ENCODE measurements at places on chromosomes 2 and 18.

- no peak for DNase-seq
Measured at GRCh38 chr2:80499095-80499494, 194.5 kb upstream of the LRRTM1 start.

DNA sequence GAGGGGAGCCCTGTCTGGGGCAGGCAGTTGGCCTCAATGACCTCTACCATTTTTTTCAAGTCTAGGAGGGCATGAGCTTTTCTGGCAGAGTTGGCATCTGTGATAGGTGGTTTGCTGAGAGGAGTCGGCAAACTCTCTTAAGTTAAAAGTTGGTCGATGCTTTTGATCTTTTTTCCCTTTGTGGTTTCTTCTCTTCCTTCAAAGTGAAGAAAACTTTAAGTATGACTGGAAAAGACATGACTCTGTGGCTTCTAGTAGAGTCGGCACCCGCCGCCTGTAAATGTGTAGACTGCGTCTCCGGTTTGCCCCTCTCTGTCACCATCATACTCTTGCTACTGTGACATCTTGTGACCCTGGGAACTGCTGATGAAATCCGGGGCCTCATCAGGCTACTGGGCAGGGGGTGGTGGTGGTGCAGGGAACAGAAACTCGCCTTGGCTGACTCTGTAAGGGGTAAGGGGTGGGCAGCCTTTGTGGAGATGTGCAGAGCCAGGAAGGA, 21.1 kb downstream of the INPP5D start:
- DNase-seq = no peak

- no peak for DNase-seq
Measured at GRCh38 chr2:88692187-88692586, 714 bp downstream of the RPIA start.

- no peak for DNase-seq
Measured at GRCh38 chr2:13227578-13227977, 510.8 kb downstream of the TRIB2 start.

DNA sequence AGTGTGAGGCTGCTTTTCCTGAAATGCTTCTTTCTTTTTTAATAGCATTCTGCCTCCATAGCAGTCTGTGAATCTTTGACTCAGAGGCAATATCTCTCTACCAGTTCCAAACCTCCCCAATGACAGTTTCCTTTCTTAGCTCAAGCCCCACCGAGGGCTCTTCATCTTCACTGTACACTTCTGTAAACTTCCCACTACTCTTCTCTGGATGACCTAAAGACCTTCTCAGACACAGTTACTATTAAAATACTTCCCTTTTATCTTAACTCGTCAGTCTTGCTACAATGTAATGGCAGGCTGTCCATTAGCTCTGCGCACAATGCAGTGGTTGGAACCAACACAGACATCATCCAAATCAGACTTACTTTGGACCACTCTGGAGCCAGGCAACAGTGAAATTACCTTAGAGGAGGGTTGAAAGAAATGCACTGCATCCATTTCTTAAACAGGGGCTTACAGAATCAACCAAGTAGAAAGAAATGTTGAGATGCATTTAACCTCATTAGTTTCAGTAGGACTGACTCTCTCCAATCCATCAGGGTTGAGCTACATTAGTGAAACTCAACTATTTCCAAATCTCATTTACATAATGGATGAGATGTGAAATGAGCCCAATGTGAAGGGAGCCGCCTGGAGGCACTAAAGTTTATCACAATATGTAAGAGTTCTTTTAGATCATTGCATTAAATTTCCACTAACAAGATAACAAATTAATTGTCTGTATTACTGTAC, 343.8 kb downstream of the SETBP1 start:
- DNase-seq = no peak

GRCh38 chr2:143313861-143314260, 184.6 kb downstream of the ARHGAP15 start:
- DNase-seq = no peak

DNA sequence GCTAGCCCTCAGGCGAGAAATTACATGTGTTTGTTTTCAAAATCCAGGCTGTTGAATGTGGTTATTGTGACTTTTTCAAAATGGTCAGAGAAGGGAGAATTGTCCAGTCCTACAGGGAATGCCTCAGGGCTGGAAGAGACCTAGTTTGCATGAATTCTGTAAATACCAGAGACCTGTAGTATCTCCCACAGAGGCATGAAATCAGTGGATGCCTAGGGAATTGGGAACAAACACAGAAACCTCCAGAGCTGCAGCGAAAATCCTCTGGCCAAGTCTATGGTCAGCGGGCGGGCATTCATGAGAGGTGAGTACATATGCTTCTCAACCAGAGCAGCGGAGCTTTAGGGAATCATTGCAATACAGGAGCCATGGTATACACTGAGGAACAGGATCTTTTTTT, 1596.5 kb upstream of the NXPH2 start:
- no peak for DNase-seq

DNA sequence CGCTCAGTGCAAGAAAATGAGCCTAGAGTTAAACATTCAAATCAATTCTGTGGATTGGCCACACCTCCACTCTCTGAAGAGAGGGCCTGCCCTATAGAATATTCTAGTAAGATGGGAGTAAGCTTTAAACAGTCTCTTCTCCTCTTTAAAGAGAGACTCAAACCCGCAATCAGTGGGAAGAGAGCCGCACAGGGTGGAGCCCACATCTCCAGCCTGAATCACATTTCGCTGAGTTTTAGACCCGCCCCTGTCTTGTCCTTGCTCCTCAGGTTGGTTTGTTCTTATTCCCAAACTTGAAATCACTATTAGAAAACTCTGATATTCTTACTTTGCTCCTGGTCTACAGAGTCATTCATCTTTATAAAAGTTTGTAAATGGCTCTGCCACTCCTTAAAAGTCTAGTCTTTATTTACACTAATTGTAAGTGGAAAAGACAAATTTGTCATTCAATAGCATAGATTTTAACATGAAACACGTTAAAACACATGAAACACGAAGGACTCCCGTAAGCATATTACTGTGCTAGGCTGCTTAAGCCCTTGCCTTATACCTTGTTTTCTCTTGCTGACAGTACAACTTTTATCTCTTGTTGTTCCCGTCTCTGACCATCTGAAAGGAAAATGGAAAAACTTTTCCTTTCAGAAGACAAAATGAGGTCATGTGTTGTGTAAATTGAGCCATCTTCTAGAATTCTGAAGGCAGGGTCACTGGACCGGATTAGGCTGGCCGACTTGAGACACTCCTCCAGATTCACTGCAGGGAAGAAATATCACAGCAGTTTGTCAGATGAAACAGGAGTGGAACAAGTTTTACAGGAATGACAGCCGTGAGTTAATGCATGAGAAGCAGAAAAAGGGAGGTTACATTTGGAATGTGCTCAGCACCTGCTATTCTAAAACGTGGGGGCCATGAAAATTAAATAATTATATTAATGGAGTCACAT, 5.6 kb downstream of the DSC1 start:
- DNase-seq = no peak

DNA sequence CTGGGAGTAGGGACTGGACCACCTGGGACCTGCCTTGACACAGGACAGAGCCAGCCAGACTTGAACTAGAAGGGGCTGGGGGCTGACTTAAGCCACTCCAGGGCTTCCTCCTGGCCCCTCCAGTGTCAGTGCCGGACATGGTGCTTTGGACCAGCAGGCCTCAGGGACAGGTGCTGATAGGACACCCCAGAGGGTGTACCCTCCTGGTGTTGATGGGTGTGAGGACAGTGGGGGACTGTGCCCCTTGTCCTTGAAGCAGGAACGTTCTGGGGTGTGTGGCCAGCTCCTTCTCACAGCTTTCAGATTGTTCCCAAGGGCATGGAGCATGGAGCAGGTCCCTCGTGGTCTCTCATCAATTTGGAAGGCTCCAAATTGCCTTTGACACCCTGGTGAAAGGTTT, 6.8 kb downstream of the MAL start:
- no peak for DNase-seq

- no peak for DNase-seq
Measured at GRCh38 chr2:118737684-118738083, 109.8 kb downstream of the EN1 start.

DNA sequence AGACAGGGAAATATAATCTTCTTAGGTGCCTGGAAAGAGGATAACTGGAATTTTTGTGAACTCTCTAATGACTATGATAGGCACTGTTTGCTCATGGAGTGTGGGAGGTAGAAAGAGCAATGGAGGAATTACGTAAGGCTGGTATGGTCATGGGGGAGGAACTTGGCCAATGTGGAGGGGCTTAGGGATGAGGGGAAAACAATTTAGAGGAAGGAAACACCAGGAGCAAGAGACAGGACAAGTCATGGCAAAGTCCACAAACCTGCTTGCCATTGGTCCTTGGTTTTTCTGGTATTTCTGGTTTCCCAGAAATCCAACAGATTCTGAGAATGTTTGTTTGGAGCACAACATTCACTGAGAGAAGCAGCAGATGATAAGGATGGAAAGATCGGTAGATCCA, 274.2 kb downstream of the DYSF start:
- DNase-seq = no peak

DNA sequence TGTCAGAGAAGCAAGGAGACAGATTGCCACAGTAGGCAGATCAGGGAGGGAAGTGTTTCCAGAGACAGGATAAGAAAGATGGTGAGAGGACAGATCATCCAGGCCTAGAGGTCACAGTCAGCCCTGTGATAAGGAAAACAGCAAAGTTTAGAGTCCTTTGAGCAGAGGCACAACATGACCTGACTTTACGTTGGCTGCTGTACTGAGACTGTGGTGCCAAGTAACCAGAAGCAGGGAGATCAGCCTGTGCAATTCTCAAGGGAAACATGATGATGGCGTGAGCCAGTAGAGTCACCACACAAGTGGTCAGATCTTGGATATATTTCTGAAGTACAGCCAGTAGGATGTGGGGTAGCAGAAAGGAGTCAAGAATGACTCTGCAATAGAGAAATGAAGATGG, 43.7 kb downstream of the SMC6 start:
- no peak for DNase-seq

DNA sequence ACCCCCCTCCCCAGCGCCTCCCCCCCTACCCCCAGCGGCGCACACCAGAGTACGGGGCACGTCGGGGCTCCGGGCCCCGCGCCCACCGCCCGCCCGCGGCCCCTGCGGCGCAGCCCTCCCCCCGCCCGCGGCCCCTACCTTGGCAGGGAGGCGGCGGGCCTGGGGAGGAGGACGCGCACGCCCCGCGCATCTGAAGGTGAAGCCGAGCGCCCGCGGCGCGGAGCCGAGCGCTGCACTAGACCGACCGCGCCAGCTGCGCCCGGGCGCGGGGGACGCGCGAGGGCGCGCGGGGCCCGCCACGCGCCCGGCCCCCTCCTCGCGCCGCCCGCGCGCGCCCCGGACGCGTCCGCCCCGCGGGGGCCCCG, at the start of gene ZNF516:
Gene ZNF516 (minus strand): TSS at position 237 of the 365 bp plus-strand sequence. CDS start 52,188 bp downstream, outside the sequence.
- no peak for DNase-seq

DNA sequence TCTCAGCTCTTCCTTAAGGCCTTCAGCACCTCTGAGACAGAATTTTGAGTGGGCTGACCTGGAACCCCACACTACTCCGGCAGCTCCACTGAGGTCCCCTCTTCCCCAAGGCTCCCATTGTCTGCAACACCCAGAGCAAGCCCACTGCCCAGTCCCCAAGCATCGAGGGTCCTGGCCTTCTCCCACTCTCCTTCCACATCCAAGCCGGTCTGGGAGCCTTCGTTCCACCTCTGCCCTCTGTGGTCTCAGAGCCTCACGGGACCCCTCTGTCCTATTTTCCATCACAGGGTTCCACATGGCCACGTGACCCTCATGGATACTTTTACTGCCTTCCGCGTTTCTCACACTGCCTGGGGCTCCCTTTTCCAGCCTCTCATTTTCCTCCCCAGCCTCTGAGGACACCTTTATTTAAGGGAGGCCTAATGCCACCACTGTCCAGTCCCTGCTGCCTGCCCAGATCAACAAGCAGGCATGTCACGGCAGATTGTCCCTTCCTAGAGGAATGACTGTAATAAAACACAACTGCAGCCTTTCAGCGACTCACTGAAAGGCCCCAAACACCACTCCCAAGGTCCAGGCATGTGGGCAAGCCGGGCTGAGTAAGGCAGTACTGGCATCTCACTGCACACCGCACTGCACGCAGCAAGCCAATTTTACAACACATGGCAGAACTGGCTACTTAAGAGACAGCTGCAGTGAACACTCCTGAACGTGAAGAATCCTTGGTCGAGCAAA, 7.9 kb upstream of the SALL3 start:
- DNase-seq = no peak

GRCh38 chr18:27114842-27115241, 70.3 kb downstream of the CHST9 start:
- no peak for DNase-seq

DNA sequence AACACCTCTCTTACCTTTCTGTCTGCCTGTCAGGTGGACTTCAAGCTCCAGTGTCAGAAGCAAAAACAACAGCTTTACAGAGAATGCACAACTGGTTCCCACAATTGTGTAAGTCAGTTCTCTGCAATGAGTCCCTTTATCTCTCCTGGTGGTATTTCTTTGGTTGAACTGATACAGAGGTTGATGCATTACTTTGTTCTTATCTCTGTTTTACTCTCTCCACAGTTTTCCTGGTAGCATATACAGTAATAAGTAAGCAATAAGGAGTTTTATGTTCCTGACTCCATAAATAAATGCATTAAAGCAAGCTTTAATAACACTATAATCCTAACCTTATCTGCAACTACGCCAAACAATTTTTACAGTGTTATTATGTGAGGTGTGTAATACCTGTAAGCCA, 310.3 kb upstream of the GYPC start:
- no peak for DNase-seq

- DNase-seq = no peak
Measured at GRCh38 chr2:239710953-239711861, 310.4 kb upstream of the HDAC4 start.

DNA sequence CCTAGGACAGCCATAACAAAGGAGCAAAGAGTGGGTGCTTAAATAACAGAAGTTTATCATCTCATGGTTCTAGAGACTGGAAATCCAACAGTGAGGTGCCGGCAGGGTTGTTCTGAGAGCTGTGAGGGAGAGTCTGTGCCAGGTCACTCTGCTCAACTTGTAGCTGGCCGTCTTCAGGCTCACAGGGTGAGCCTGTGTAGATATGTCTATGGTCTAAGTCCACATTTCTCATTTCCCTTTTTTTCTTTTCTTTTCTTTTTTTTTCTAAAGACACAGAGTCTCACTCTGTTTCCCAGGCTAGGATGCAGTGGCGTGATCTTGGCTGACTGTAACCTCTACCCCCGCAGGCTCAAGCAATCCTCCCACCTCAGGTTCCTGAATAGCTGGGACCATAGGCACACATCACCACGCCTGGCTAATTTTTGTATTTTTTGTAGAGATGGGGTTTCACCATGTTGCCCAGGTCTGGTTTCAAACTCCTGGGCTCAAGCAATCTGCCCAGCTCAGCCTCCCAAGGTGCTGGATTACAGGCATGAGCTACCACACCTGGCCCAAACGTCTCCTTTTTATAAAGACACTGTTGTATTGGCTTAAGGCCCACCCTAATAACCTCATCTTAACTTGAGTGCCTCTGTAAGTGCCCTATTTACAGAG, 142.2 kb downstream of the SP3 start:
- no peak for DNase-seq

- DNase-seq = no peak
Measured at GRCh38 chr18:51164342-51164741, 33.1 kb downstream of the MEX3C start.

GRCh38 chr2:102313025-102313424, 1.7 kb downstream of the IL1RL1 start:
- no peak for DNase-seq
